Stimulated activated CD8-positive, alpha-beta memory T cell treated with anti-CD3 and anti-CD28 coated beads, Interleukin-12 subunit alpha, Interleukin-12 subunit beta, amount 100 ng/mL, for 1 hour (primary cell): ENCODE measurements at places on chromosomes 5 and 9.

DNA sequence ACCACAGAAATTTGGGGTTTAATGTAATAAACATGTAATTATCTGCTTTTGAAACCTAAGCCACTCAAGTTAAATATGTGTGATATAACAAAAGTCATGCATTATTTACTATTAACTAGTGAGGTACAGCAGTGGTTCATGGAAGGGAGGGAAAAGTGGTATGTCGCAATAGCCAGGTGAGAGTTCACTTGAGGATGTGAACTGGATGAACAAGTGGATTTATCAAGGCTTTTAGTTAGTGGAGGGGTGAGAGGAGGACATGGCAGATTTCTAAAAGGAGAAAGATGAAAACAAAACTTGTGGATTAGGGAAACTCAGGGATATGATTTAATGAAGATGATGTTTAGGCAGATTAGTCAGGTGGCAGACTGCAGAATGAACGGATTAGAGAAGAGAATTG lies 141.3 kb upstream of the NFIB start:
- DNase-seq: no peak

DNA sequence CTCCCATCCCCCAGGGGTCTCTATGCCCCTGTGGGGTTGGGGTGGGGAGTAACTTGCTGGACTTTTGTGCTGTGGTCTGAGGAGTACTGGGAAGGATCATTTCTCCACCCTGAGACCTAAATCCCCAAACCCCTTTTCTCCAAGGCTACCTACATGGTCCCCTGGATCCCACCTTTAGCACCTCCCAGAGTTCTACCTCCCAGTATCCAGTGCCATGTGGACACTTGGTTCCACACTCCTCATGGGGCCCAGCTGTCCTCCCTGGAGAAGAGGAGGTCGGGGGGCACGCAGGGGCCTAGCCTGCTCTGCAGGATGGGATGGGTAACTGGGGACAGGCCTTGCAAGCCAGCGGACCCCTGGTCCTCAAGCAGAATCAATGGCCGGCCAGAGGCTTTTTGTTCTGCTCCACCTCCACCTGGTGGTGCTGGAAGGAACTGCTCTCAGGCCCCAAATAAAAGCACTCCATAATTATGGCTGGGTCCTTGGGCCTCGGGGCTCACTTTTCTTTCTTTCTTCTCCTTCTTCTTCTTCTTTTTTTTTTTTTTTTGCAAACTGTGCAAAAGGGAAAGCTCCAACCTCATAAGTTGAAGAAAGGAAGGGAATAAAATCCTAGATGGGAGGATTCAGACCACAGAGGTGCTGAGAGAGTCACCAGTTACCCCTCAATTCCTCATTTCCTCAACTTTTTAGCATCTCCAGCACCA lies 68.4 kb downstream of the PSD2 start:
- peak; percentile 30 for DNase-seq

DNA sequence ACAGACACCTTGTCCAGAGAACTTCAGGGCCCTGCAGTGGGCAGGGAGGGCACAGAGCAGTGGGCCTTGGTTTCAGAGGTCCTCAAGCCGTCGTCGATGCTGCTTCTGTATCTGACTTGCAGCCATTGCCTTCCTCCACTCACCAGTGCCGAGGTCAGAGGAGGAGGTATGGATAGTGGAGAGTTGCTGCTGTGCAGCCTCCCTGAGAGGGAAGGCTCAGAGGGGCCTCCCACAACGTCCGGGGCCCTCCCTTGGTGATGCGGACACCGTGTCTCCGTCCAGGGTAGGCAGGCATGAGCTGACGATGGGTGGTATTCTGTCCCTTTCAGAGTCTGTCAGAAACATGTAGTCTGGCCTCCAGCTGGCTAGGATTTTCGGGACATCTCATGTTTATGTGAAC lies 73.9 kb downstream of the MVB12B start:
- no peak for DNase-seq

DNA sequence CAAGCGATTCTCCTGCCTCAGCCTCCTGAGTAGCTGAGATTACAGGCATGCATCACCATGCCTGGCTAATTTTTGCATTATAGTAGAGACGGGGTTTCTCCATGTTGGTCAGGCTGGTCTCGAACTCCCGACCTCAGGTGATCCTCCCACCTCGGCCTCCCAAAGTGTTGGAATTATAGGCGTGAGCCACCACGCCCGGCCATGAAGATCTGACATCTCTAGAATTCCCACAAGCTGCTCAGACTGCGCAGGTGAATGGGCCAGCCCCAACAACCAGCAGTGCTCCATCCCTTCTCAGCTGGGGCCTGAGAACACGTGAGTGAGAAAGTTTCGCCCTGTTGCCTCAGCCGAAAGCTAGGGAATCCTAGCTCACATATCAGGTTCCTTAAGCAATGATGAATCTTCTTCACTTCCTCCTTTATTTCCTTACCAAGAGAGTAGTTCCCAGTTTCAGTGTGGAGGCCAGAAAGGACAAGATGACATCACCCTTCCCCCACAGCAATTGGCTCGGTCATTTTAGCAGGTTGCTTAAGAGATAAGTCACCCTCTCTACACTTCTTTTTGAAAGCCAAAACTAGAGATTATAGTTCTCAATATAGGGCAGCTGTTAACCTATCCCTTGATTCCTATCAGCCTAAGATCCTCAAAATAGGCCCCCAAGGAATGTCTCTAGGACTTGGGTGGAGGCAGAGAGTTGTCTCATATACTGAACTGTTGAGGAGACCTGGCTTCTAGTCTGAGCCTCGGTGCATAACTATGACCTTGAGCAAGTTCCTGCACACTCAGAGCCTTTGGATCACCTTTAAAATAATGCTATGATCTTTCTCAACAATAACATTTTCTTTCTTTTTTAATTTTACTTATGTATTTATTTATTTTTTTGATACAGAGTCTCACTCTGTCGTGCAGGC lies 23.9 kb upstream of the PPP2CA start:
- no peak for DNase-seq

DNA sequence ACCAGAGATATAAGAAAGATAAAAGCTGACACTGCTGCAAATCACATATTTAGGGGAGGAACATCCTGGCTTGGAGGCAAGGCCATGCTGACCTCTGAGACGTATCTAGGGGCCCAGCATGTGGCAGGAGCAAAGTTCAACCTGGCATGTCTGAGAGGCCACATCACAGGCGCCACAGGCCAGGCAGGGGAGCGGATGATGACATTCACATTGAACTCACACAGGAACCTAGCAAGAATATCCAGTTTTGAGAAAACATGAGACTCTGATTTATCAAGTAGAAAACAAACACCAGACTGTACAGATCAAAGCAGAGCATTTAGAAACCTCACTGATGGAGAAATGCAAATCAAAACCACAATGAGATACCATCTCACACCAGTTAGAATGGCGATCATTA lies 64.2 kb upstream of the STK32A start:
- DNase-seq: no peak

GRCh38 chr5:159897786-159898393 lies 18.4 kb upstream of the ADRA1B start:
- DNase-seq: no peak

GRCh38 chr9:134585746-134586706 lies 55.6 kb upstream of the COL5A1 start:
- no peak for DNase-seq

GRCh38 chr9:68925175-68925574 lies 88.7 kb downstream of the PRKACG start:
- no peak for DNase-seq

GRCh38 chr5:32597041-32597629 lies 11.8 kb downstream of the SUB1 start:
- no peak for DNase-seq
